ENCODE measurements at places on chromosomes 16 and 17.
A peak's percentile ranks its signal among the peaks of the same experiment; 100 is the strongest.

DNA sequence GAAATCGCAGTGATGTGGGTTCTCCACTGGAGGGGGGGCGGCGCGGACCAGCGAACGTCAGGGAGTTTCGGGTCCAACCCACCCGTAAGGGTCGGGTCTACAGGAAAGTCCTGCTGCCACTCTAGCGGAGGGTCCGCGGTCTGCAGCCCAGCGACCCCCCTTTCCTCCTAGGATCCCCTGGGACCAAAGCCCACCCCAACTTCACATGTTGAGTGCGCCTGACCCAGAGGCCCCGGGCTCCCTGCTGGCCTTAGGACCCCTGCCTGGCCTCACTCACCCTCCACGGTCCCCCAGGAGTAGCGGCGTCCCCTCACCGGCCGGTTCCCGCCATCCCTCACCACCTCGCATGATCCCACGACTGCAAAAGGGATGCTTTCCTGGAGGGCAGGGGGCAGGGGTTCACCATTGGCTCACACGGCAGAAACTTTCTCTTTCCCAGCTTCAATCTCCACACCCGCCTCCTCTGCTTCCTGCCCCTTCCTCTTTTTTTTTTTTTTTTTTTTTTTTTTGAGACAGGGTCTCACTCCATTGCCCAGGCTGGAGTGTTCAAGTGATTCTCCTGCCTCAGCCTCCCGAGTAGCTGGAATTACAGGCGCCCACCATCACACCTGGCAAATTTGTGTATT, 3.1 kb downstream of the SEPTIN1 start:
- peaks cover 78% of the 10 kb centered on the region for H3K4me1 ChIP-seq
- peaks cover 16% of the 10 kb centered on the region for H3K36me3 ChIP-seq
- no peaks in the 10 kb centered on the region for H3K27me3 ChIP-seq
- no peak for DNase-seq
- peak overlapping the region; percentile 63 for H3K4me3 ChIP-seq

DNA sequence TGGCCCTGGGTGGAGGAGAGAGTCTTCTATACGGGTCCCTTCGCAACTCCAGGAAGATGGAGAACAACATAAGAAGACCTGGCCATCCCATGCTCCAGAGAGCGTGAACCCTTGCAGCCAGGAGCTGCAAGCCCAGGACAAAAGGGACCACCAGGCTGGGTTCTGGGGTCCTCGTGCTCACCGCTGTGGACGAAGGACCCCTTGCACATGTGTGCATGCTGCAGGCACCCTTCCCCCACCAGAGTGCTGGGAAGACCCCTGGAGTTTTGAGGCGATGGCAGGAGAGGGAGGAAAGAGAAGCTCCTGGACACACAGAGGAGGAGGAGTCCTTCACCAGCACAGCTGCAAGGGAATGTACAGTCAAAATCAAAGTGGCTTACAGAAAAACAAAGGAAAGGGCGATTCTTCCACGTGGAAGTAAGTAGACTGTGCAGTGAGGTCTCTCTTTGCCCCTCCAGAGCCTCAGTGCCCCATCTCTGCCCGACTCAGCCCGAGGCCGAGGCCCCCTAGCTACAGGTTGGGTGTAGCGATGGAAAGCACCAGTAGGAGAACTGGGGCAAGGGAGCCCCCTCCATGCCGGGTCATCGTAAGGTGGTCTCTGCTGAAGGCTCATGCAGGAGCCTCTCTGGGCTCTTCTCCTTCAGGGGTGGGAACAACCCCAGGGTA, 51.3 kb downstream of the PIMREG start:
- H3K4me1 ChIP-seq: peaks cover 8% of the 10 kb centered on the region
- no peak overlapping the region for H3K27ac ChIP-seq
- no peak overlapping the region for H3K4me3 ChIP-seq
- no peak for DNase-seq
- H3K27me3 ChIP-seq: peaks cover 5% of the 10 kb centered on the region

GRCh38 chr17:35890774-35891155, 10.6 kb upstream of the CCL5 start:
- H3K27me3 ChIP-seq: no peaks in the 10 kb centered on the region
- H3K27ac ChIP-seq: peak overlapping the region; percentile 75
- H3K4me1 ChIP-seq: peaks cover 86% of the 10 kb centered on the region
- no peak overlapping the region for H3K4me3 ChIP-seq

DNA sequence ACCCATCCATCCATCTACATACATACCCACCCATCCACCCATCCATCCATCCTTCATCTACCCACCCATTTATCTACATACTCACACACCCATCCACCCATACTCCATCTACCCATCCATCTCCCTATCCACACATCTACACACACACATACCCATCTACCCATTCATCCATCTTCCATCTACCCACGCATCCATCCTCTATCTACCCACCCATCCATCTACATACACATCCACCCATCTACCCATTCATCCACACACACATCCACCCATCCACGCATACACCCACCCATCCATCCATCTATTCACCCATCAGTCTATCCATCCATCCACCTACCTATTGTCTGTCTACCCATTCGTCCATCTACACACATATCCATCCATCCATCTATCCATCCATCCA, 227.8 kb downstream of the ZNF423 start:
- H3K27me3 ChIP-seq: no peaks in the 10 kb centered on the region
- DNase-seq: no peak
- H3K36me3 ChIP-seq: no peaks in the 10 kb centered on the region
- H3K27ac ChIP-seq: no peak overlapping the region
- H3K4me1 ChIP-seq: no peaks in the 10 kb centered on the region

DNA sequence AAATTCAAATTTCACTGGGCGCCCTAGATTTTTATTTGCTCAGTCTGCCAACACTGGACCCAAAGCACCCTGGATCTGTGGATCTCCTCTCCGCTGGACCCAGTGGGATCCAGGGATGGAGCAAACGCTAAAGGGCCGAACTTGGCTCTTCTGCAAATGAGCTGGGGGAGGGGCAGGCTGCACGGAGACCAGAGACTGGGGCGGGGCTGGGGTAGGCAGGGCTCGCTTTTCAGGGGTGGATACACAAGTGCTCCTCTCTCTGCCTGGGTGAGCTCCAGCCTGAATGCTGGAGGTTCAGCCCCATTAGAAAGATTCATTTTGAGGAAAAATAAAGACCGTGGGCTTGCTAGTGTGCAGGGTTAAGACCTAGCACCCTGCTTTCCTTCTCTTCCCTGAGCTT, 8.9 kb downstream of the CBX4 start:
- H3K4me1 ChIP-seq: peaks cover 36% of the 10 kb centered on the region
- no peak for DNase-seq
- peaks cover 16% of the 10 kb centered on the region for H3K36me3 ChIP-seq
- no peak overlapping the region for H3K4me3 ChIP-seq

DNA sequence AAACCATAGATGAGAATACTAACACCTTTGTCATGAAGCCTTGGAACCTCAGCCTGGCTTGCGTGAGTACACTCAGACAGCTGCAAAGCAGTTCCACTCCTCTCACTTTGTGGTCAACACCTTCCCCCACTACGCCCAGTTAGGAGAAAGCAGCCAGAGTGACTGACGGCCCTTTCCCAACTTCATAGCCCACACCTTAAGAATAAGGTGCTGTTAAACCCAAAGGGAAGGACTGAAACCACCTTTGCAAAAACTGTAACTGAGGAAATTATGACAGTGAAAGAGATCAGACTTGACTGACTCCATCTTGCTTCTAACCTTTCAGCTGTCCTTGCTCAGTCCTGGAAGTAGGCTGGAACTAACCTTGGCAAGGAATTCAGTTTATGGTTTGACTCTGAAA, 13.7 kb downstream of the N4BP1 start:
- no peak overlapping the region for H3K4me3 ChIP-seq
- no peaks in the 10 kb centered on the region for H3K36me3 ChIP-seq
- H3K4me1 ChIP-seq: peaks cover 19% of the 10 kb centered on the region
- H3K27me3 ChIP-seq: no peaks in the 10 kb centered on the region
- no peak for DNase-seq
- H3K27ac ChIP-seq: no peak overlapping the region

DNA sequence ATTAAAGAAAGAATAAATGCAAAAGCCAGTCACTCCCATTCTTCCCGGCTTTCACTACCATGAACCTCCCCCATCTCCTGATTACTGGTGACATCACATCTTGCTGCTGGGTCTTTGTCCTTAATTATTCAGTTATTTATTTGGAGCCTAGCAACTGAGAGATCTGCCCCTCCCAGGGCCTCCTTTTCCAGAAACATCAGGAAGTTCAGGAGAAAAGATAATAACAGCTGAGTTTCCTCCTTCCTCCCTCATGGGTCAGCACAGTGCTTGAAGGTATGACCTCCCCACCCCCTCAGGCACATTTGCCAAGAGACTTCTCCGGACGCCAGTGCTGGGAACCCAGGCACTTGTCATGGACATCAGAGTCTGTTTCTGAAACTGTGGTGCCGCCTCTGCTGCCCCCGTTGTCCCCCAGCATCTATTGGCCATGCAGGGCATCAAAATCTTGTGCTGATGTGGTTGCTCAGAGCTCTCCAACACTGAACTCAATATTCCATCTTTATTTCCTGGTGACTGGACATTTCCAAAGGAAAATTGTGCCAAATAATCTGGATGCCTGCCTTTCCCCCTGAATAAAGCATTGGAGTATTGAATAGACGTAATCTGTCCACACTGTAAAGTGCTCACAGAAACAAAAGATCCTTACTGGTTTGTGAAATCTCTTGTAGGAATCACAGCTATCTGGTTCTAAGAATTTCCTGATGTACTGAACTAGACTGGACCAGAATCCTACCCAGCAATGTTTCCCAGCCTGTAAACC, 71.8 kb downstream of the ZNF18 start:
- no peak for DNase-seq
- no peaks in the 10 kb centered on the region for H3K36me3 ChIP-seq
- H3K27ac ChIP-seq: no peak overlapping the region
- no peak overlapping the region for H3K4me3 ChIP-seq
- H3K4me1 ChIP-seq: no peaks in the 10 kb centered on the region
- no peaks in the 10 kb centered on the region for H3K27me3 ChIP-seq
